ENCODE measurements at places on chromosomes 5 and 9. TPM values are rescaled to one million over a fixed set of nuclear protein-coding genes. Genes with fewer than 3 reads are reported as not detected.

SAXO1 gene
- not detected for total RNA-seq

GRCh38 chr9:88399966-88400365 lies 11.7 kb downstream of the SPIN1 start:
- peaks cover 2% of the 10 kb centered on the region for H3K4me1 ChIP-seq
- H3K4me3 ChIP-seq = no peak overlapping the region
- peaks cover 27% of the 10 kb centered on the region for H3K36me3 ChIP-seq
- H3K27me3 ChIP-seq = no peaks in the 10 kb centered on the region
- no peak for DNase-seq

- no peak for DNase-seq
- no peaks in the 10 kb centered on the region for H3K36me3 ChIP-seq
- H3K4me3 ChIP-seq = no peak overlapping the region
Observed at GRCh38 chr9:105881021-105881420, 186.7 kb downstream of the TMEM38B start.

GRCh38 chr5:4204276-4205141 lies 608.9 kb downstream of the IRX1 start:
- no peaks in the 10 kb centered on the region for H3K36me3 ChIP-seq
- no peak overlapping the region for H3K27ac ChIP-seq
- H3K4me3 ChIP-seq = no peak overlapping the region

DNA sequence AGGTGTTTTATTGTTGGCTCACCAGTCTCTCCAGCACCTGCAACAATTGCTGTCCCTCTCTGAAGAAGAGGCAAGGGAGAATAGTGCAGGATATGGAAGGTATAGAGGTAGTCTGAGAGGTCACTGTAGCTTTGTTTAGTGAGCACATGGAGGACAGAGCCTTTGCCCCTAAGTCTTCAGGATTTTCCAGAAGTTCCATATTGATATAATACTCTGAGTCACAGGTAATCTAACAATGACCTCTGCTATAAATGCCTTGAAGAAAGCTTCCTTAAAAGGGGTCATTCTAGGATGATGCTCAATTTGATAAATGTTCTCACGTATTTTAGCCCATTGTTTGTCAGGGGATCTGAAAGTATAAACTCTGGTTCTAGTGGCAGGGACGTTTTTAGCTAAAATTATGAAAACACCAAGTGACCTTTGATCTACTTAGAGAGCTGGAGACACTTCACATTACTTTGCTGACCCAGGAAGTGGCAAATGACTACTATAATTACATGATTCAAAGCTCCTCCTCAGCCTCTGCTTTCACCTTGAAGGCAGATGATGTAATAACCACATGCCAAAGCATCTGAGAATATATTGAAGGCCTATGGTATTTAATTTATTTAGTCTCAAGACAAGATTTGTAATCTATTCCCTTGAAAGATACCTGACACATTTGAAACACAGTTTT lies 366.9 kb upstream of the NUDT12 start:
- H3K36me3 ChIP-seq = no peaks in the 10 kb centered on the region
- no peaks in the 10 kb centered on the region for H3K27me3 ChIP-seq

- DNase-seq = no peak
- no peak overlapping the region for H3K4me3 ChIP-seq
- peaks cover 27% of the 10 kb centered on the region for H3K4me1 ChIP-seq
- H3K36me3 ChIP-seq = peaks cover 15% of the 10 kb centered on the region
- peaks cover 9% of the 10 kb centered on the region for H3K27me3 ChIP-seq
Observed at GRCh38 chr9:132082188-132082587, 2.5 kb upstream of the MED27 start.

DNA sequence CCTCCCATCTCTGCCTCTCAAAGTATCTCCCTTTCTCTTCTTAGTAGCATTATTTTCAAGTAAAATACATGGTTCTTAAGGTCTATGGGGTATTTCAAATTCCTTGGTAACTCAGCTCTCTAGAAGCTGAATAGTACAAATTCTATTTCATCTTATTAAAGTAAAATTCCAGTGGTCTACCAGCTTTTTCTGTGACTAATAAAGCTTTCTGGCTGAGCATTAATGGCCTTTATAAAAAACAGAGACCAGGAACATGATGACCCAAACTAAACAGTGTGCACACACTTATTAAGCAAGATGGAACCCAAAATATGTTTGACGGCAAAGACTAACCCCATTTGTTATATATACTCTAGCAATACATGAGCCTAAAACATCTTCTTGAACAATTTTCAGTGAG lies 142.6 kb downstream of the OR2K2 start:
- H3K4me1 ChIP-seq = no peaks in the 10 kb centered on the region
- no peak for DNase-seq
- H3K27ac ChIP-seq = no peak overlapping the region
- H3K27me3 ChIP-seq = no peaks in the 10 kb centered on the region
- H3K4me3 ChIP-seq = no peak overlapping the region

GRCh38 chr5:162299793-162300192 lies 232.2 kb downstream of the GABRG2 start:
- no peaks in the 10 kb centered on the region for H3K4me1 ChIP-seq
- H3K27me3 ChIP-seq = no peaks in the 10 kb centered on the region
- no peak overlapping the region for H3K4me3 ChIP-seq
- H3K36me3 ChIP-seq = no peaks in the 10 kb centered on the region
- no peak for DNase-seq
- no peak overlapping the region for H3K27ac ChIP-seq

SREK1 gene
- total RNA-seq = 104 TPM

DNA sequence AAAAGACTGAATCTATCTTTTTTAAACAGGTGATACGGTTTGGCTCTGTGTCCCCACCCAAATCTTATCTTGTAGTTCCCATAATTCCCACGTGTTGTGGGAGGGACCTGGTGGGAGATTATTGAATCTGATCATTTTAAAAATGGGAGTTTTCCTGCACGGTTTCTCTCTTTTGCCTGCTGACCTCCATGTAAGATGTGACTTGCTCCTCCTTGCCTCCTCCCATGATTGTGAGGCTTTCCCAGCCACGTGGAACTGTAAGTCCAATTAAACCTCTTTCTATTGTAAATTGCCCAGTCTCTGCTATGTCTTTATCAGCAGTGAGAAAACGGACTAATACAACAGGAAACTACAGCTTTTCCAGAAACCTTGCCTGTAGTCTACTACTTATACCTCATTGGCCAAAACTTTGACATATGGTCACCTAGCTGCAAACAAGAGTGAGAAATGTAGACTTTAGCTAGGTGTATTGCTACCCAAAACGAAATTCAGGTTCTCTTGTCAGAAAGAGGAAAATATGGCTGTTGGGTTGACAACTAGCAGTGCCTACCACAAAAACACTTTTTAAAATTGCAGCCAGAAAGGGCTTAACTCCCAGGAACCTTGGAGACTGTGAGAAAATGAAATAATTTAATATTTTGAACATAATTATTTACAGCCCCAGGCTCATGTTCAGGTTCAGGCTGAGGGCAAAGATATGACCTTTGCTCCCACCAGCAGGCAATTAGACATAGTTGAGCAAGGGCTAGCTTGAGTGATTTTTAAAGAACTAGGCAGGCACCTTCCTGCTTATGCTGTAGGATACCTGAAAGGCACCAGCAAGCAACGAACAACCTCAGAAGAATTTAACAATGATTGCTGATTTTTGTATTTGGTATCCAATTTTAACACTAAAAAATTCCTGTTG lies 7.4 kb upstream of the AGGF1 start:
- DNase-seq = no peak
- no peaks in the 10 kb centered on the region for H3K36me3 ChIP-seq
- no peak overlapping the region for H3K4me3 ChIP-seq
- H3K4me1 ChIP-seq = no peaks in the 10 kb centered on the region
- peaks cover 34% of the 10 kb centered on the region for H3K27me3 ChIP-seq
- H3K27ac ChIP-seq = no peak overlapping the region

GRCh38 chr5:23157169-23157568 lies 304.0 kb upstream of the CDH12 start:
- H3K27ac ChIP-seq = no peak overlapping the region
- DNase-seq = no peak
- no peak overlapping the region for H3K4me3 ChIP-seq
- no peaks in the 10 kb centered on the region for H3K4me1 ChIP-seq
- H3K27me3 ChIP-seq = no peaks in the 10 kb centered on the region

- no peak overlapping the region for H3K27ac ChIP-seq
- H3K4me3 ChIP-seq = no peak overlapping the region
- no peak for DNase-seq
- H3K4me1 ChIP-seq = no peaks in the 10 kb centered on the region
Observed at GRCh38 chr9:37626708-37627292, 24.0 kb upstream of the FRMPD1 start.

DNA sequence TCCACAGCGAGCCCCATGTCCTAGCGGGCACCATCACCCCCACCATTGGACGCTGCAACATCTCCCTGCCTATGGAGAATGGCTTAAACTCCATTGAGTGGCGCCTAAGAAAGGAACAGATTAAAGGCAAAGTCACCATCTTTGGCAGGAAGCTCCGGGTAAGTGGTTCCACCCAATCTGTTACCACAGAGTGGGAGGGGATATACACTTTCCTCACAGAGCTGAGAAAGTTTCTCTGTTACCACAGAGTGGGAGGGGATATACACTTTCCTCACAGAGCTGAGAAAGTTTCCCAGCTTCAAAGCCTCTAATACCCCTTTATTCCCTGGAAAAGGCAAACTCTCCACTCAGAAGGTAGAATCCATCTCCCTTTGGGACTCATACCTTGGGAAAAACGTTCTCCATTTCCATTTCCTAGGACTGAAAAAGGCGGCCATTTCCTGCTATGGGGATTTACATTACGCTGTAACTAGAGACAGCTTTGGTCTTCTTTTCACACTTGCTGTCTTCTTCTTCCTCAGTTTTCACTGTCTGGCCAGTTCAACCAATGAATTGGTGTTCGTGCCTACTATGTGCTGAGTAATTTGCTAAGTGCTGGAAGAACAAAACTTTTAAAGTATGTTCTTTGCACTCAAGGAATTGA lies 63.4 kb upstream of the WWC1 start:
- no peak overlapping the region for H3K27ac ChIP-seq
- no peaks in the 10 kb centered on the region for H3K36me3 ChIP-seq
- H3K4me1 ChIP-seq = no peaks in the 10 kb centered on the region
- DNase-seq = no peak
- H3K4me3 ChIP-seq = no peak overlapping the region
- peaks cover 7% of the 10 kb centered on the region for H3K27me3 ChIP-seq

DNAJA1 gene
- 117 TPM for total RNA-seq

- peak overlapping the region; percentile 99 for H3K27ac ChIP-seq
- peaks cover 4% of the 10 kb centered on the region for H3K36me3 ChIP-seq
- DNase-seq = peak; percentile 85
- H3K4me1 ChIP-seq = peaks cover 75% of the 10 kb centered on the region
- peak overlapping the region; percentile 94 for H3K4me3 ChIP-seq
- H3K27me3 ChIP-seq = no peaks in the 10 kb centered on the region
Observed at GRCh38 chr5:132410451-132411303, 41.2 kb downstream of the SLC22A5 start.

DNA sequence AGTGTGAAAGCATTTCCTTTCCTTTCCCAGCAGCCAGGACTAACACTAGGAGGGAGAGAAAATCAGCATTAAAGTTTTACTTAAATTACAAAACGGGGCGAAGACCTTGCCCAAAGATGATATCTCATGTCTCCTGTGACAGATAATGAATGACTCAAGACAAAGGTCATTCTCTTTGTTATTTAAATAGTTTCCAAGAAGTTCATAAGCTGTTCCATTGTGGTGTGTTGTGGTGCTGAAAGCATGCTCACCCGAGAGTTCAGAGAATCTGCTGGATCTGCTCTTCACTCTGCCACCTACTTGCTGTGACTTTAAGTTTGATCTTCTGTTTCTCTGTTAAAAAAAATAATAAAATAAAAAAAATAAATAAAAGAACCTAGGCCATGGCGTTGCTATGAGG lies 265.9 kb upstream of the NR4A3 start:
- H3K4me3 ChIP-seq = no peak overlapping the region
- no peak overlapping the region for H3K27ac ChIP-seq
- no peaks in the 10 kb centered on the region for H3K36me3 ChIP-seq
- H3K4me1 ChIP-seq = no peaks in the 10 kb centered on the region
